ENCODE measurements at places on chromosomes 4 and X.
A peak's percentile ranks its signal among the peaks of the same experiment; 100 is the strongest.

DNA sequence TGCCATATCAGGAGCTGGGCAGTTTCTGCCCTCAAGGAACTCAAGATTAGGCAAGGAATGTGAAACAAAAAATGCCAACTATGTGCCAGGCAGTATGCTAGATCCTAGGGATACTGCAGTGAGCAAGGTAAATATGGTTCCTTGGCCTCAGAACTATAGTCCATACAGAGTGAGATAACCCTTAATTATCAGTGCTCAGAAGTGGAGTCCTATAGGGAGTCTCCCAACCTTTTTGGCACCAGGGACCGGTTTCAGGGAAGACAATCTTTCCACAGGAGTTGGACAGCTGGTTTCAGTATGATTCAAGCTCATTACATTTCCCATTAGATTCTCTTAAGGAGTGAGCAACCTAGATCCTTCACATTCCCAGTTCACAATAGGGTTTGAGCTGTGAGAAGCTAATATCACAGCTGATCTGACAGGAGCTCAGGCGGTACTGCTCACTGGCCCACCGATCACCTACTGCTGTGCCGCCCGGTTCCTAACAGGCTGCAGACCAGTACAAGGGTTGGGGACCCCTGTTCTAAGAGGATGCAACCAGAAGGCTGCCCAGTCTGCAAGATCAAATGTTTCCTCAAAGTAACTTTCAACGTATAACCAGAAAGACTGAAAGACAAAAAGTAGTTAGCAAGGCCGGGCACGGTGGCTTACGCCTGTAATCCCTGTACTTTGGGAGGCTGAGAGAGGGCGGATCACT, 1.7 kb upstream of the SRP72 start:
- DNase-seq = peak; percentile 16

- DNase-seq = peak; percentile 27
Measured at GRCh38 chrX:123648028-123648810, 84.6 kb downstream of the THOC2 start.

- DNase-seq = no peak
Measured at GRCh38 chr4:187550256-187550950, 445.2 kb upstream of the ZFP42 start.

GRCh38 chrX:152428120-152428519, 23.0 kb downstream of the GABRA3 start:
- no peak for DNase-seq

DNA sequence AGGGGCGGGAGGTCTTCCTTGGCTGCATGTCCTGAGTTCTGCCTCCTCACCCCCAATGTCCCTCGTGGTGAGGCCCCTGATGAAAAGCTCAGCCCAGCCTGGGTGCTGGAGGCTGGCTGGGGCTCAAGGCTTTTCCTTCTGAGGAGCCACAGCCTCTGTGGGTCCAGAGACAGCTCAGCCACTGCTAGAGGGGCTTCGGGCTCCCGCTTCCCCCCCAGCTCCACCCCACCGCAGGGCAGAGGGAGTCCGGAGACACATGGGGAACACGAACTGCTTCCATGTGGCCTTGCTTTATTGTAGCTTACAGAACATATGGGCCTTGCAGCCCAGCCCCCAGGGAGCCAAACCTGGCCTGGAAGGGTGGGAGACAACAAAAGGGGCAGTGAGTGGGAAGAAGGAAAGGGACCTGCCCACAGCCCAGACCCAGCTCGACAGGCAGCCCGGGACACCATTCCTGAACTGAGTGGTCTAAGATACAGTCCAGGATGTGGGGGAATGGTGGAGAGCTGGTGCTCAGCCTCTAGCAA, 89.9 kb upstream of the NKX1-1 start:
- DNase-seq = no peak

- no peak for DNase-seq
Measured at GRCh38 chrX:69543572-69543971, 39.4 kb downstream of the NALF2 start.

DNA sequence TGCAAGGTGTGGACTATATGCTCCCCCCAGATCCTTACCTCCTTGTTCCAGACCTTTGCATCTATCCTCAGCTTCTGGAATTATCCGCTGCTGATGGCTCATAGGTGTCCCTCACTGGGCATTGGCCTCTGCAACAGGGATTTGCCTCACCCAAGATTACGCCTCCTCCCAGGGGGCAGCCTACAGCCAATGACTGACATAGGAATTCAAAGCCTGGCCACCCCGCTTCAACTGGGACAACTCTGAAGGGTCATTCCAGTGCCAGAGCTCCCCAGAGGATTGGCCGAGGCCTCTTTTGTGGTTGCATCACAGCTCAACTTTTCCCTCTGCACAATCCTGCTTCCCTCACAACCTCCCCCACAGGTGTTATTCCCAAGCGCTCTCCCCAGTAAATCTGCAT, 5.0 kb downstream of the SYN1 start:
- no peak for DNase-seq
